ENCODE measurements at places on chromosomes 5 and 9.

- DNase-seq: no peak
These were observed 876 bp downstream of the CAAP1 start for GRCh38 chr9:26891726-26892125.

DNA sequence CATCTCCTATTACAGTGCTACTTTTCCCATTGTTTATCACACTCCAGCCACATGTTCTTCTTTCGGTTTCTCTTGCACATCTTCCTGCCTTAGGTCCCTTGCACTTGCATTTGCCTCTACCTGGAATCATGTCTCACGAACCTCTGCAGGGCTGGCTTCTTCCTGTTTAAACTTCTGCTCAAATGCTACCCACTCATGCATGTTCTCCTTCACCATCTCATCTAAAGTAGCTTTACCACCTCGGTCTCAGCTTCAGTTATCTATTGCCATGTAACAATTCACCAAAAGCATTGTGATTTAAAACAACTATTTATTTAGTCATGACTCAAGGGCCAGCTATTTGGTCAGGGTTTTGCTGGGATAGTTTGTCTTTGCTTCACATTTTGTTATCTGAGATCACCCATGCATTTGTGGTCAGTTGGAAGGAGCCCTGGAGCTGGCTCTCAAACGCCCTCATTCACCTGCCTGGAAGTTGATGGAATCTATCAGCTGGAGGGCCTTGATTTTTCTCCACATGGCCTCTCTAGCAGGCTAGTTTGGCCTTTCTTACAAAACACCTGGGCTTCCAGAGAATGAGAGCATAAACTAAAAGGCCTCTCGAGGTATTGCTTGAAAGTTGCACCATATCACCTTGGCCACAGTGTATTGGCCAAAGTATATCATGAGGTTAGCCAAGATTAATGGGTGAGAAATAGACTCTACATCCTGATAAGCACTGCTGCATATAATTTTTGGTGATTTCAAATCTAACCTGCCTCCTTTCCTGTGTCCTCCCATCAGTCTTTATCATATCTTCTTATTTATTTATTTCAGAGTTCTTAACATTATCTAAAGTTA, 21.4 kb downstream of the SPINK1 start:
- DNase-seq: no peak

GRCh38 chr5:137296213-137296781, 202.8 kb downstream of the SPOCK1 start:
- DNase-seq: no peak

- peak; percentile 77 for DNase-seq
These were observed 200.4 kb downstream of the ARRDC3 start for GRCh38 chr5:91182763-91183162.

DNA sequence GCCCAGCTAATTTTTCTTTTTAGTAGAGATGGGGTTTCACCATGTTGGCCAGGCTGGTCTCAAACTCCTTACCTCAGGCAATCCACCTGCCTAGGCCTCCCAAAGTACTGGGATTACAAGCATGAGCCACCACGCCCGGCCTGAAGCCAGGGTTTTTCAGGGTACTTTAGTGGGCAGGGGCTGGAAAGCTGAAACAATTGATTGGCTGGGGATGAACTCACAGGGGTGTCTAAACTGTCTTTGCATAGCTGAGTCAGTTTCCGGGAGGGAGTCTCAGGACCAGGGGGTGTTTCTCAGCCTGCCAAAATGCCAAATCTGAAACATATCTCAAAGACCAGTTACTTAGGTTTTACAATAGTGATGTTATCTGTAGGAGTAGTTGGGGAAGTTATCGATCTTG, 46.1 kb downstream of the PRUNE2 start:
- DNase-seq: no peak

- no peak for DNase-seq
These were observed 127.3 kb downstream of the XRCC4 start for GRCh38 chr5:83204651-83205050.

- DNase-seq: no peak
These were observed 102.0 kb upstream of the SMC5 start for GRCh38 chr9:70156729-70157128.

- no peak for DNase-seq
These were observed 24.7 kb upstream of the MAPK9 start for GRCh38 chr5:180316586-180316985.

Measured in inflammatory macrophage (primary cell).